ENCODE measurements at places on chromosomes 6 and 20.

GRCh38 chr20:10478930-10479329, 43.8 kb downstream of the SLX4IP start:
- no peak for ATAC-seq

DNA sequence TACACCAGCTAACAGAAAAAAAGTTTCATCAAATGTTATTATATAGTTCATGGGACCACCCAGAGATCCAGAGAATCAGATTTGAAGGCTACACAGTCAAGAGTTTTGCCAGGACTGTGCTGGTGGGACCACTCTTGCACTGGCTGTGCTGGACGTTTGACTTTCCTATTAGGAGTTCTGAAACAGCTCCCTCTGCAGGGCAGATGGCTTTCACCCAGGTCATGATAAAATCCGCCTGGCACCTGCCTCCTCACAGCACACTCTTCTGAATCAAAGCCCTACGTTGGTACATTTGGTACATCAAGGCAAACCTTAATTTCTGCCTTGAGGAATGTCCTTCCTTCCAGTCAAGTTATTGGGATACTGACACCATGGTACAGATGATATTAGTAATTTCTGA, 302.1 kb downstream of the ZNF217 start:
- ATAC-seq = no peak

DNA sequence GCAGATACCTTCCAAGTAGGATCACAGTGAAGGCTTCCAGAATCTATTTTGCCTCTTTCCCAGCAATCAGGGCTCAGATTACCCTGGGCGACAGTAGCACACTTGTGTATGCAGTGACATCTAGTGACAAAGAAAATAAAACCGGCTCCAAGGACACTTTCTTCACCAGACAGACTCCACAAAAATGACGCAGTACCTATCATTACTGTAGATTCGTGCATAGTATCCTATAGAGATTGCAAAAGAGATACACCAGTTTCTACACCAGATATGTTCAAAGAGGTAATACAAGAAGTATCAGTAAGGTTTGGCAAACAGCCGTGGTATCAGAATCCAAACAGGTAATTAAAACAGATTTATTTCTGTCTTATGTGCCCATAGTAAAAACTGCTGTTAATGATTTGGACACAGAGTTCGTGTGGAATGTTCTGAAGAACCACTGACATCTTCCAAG, 600.4 kb upstream of the JAG1 start:
- ATAC-seq = peak; percentile 87

GRCh38 chr20:41386502-41387427, 20.1 kb upstream of the EMILIN3 start:
- peak; percentile 38 for ATAC-seq

DNA sequence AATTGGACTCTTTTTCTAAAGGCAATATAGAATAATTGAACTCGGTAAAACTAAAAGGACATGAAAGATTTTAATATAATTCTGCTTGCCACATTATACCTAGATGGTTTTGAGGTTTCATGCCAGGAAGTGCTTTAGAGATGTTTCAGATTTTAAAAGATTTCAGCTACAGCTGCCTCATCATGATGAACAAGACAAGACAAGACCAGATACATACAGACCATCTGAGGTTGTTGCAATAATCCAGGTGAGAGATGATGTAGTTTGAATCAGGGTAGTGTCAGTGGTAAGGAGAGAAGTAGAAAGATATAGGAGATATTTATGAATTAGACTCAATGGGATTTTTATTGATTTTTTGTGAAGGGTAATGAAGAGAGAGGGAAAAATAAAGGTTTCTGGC, 374.3 kb upstream of the HSF2 start:
- no peak for ATAC-seq

- ATAC-seq = no peak
Measured at GRCh38 chr6:96657344-96657743, 94.4 kb downstream of the FHL5 start.

- no peak for ATAC-seq
Measured at GRCh38 chr20:32189123-32189410, 18.5 kb downstream of the PLAGL2 start.

DNA sequence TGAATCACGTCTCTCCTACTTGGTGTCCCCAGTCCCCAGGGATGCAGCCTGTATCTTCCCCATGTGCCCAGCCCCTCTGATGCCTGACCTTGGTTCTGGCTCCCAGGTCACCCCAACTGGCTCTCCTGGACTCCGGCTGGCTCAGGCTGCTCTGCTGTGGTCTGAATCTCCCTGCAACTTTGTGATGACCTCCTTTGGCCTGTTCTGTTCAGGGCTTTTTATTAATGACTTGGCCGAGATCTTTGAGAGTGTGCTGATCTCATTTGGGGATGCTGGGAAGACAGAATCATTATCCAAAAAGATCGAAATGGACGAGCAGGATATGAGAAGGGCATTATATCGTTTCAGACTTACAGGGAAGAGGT, 67.4 kb downstream of the IGF2R start:
- ATAC-seq = no peak

GRCh38 chr6:106055489-106055888, 30.6 kb upstream of the PRDM1 start:
- ATAC-seq = no peak

- no peak for ATAC-seq
Measured at GRCh38 chr6:158908606-158909005, 89.4 kb upstream of the EZR start.

DNA sequence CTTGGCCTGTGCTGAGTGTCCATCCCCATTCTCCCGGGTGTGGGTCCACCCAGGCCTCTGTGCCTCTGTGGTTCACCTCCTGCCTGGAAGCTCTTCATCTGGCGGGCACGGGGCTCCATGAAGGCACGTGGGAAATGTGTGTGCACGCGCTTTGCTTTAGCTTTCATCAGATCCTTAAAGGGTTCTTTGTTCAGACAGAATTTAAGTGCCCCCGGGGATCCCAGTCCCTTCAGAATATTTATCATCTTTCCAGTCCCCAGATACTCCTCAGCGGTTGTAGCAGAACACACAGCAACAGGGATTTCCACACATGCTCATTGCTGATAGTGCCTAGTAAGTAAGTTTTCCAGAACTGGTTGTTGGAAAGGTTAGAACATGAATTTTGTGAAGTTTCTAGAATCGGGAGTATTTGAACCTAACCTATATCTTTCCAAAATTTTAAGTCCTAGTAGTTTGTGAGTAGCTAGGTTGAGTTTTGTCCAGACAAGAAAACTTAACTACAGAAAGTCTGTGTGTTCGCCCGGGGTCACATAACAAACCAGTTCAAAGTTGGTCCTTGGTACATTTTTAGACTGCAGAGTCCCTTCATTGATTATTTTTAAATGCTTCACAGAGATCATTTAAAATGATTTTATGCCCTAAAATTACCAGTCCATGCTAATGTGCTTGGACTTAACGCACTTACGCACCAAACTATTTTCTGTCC, 67.7 kb downstream of the RPP40 start:
- ATAC-seq = no peak

- no peak for ATAC-seq
Measured at GRCh38 chr6:30500421-30501355, 11.4 kb downstream of the HLA-E start.

DNA sequence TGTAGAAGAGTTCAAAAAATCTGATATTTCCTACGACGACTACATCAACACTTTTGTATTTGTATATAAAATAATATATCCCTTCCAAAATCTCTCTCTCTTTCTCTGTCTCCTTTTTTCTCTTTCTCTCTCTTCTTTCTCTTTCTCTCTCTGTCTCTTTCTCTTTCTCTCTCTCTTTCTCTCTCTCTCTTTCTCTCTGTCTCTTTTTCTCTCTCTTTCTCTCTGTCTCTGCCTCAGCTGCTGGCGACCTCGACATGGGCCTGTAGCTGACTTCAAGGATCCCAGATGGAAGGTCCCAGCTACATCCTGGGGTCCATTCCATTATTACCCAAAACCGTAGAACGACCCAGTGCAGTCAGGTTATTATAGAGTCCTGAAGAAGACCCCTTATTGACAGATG, 90.0 kb downstream of the CD24 start:
- ATAC-seq = no peak

GRCh38 chr6:56663344-56663743, 20.7 kb upstream of the DST start:
- peak; percentile 32 for ATAC-seq

DNA sequence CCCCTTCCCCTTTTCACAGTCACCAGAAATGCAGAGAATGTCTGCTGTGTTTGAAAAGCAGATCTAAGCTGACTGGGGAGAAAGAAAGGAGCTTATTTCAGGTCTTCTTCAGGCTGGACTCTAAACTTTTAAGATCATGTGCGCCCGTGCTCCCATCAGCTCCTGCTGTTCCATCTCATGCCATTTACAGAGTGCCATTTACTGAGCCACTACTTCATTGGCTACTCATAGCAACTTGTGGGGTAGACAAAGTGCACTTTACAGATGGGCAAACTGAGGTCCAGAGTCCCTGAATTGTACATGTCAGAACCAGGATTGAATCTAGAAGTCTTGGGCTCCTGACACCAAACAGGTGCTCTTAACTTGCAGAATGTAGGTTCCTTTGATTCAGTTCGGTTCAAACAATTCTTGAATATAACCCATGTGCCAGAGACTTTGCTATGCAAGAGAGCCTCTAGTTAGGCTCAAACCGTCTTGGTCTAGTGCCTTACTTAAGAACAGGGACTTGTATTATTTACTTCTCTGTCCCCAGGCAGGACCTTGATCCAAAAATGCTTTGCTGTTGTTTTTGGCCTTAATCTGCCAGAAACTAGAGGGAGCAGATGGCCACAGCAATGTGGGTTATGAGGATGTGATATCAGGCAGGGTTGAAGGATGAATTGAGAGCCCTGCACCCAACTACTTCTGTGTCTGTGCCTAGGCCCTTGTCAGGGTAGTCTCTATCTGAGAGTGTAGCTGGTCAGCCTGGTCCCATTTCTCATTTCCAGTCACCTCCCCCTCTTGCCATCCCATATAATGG, 56.4 kb downstream of the RALY start:
- ATAC-seq = no peak

- ATAC-seq = no peak
Measured at GRCh38 chr20:54152227-54153040, 21.4 kb downstream of the CYP24A1 start.

GRCh38 chr6:169984181-169985120, 233.0 kb downstream of the ERMARD start:
- peak; percentile 52 for ATAC-seq

DNA sequence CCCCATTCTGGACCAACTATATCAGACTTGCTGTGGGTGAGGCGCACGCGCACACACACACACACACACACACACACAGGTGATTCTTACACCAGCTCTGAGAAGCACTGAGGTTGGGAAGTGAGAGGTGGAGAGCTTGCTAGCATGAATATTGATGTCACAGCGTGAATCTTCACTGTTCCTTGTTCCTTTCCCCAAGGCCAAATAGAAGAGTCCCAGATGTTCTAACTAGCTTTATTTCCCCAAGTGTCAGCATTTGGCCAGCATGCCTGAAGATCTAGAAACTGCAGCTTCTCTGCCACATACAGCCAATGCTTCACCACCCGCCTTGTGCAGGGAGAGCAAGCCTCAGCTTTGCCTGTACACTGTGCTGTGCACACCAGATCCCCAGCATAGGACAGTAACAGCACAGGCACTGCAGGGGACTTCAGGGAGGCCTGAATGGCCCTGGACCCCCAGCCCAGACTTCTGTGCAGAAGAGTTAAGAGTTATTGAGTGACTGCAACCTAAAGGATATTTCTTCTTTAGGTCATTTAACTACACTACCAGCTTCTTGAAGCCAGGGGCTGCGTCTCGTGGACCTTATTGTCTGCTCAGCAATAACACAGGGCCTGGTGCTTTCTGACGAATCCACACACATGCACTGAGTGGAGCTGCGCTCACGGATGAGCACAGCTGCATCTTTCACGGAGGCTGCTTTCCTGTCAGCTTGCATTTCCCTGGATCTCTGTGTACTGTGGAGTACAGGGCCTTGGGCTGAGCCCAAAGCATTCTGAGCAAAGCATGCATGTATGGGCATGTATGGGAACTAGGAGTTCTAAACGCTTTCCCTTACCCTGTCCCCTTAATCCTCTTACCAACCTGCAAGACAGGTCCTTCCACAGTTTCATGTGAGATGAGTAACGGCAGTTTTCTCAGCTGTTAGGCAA, 13.9 kb upstream of the CD93 start:
- no peak for ATAC-seq

DNA sequence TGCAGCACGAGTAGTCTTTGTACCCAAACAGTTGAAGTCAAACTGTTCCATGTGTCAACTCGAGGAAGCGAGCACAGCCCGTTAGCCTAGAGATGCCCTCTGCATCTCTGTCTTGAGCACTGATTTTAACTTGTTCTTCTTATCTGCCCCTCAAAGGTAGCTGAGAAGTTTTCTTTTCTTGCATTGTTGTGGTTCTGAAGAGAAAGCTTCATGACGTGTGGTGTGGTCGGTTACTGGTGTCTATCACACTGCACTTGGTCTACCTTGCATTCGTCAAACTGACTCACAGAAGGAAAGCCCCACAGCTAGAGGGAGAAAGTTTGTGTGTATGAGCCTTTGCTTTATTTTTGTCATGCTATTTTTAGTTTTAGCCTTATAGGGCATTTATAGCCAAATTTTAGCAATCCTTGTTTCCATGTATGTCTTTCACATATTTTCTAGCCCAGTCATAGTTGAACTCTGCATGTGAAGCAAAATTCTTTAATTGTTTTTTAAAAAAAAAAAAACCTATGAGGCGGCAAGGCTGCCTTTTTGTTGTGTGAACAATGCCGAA, 115.1 kb downstream of the JAG1 start:
- ATAC-seq = peak; percentile 70

- ATAC-seq = no peak
Measured at GRCh38 chr6:54403096-54403495, 94.9 kb downstream of the TINAG start.

DNA sequence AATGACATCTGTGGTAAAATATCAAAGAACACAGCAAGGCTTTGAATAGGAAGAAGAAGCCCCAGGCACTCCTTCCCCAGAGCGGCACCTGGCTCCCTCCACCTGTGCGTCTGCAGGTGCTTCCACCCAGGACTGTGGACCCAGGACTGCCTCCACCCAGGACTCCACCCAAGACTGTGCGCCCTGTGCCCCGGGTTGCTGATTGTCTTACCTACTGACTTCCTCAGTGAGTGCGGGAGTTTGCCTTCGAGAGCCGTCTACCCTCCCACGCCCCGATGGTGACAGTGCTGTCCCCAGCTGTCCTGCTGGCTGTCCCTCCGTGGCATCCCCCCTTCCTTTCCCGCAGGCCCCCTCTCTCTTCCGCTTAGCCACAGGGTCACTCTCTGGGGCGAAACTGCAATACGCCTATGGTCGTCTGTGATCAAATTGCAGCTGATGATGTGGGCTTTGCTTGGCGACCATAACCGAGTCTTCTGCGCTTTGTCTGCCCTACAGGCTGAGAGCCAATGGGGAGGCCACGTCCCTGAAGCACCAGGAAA, 52.1 kb downstream of the IRF4 start:
- ATAC-seq = no peak

GRCh38 chr6:12950976-12951375, 234.4 kb downstream of the PHACTR1 start:
- ATAC-seq = no peak

Measured in motor neuron (in vitro differentiated cells).